ENCODE measurements at places on chromosomes 1 and 21.

DNA sequence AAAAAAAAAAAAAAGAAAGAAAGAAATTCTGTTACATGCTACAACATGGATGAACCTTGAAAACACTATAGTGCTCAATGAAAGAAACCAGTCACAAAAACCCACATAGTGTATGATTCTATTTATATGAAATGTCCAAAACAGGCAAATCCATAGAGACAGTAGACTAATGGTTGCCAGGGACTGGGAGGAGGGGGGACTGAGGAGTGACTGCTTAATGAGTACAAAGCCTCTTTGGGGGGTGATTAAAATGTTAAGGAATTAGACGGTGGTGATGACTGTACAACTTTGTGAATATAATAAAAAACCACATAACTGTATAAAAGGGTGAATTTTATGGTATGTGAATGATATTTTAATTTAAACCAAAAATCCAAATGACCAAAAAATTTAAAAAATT lies 116.0 kb upstream of the GUCA2B start:
- no peak for DNase-seq

DNA sequence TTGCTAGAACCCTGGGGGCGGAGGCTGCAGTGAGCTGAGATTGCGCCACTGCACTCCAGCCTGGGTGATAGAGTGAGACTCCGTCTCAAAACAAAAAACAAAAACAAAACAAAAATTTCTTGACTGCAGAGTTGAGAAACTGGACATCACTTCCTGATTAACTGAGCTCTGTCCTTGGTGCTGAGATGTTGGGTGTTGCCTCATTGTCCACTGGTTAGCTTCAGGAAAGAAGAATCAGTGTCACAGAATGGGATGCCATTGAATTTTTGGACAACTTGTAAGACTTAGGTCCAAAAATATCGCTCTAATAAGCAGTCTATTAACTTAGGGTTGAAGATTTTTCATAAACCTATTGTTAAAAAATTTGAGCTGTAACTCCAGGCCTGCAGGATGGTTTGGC lies 23.8 kb upstream of the KCNA10 start:
- peak; percentile 68 for DNase-seq

GRCh38 chr1:203465948-203466347 lies 9.7 kb upstream of the PRELP start:
- DNase-seq = peak; percentile 38

DNA sequence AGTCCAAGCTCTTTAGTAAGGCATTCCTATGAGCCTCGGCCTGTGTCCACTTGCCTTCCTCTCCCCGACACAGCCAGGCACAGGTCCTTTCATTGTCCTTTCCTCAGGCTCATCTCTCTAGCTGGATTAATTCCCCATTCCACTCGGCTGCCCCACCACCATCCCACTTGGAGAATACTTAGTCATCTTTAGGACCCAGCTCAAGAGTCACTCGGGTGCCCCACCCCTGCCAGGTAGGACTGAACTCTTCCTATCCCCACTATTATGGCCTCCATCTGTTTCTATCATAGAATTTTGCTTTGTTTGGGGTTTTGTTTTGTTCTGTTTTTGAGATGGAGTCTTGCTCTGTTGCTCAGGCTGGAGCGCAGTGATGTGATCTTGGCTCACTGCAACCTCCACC lies 45.9 kb upstream of the ATP2B4 start:
- no peak for DNase-seq

DNA sequence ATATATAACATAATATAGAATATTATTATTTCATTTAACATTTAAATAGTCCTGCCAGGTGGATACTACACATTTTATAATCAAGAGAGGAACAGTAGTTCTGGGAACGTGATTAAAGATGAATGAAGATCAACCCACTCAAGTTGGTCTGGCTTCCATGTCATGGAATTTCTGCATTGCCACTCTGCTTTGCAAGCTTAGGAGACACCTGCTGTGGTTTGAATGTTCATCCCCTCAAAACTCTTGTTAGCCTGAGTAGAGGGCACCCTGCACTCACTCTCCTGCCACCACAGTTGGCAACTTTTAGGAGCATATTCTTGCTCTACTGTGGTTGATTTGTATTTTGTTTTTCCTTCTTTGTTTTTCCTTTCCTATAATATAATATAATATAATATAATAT lies 153.2 kb downstream of the GLUL start:
- DNase-seq = no peak

DNA sequence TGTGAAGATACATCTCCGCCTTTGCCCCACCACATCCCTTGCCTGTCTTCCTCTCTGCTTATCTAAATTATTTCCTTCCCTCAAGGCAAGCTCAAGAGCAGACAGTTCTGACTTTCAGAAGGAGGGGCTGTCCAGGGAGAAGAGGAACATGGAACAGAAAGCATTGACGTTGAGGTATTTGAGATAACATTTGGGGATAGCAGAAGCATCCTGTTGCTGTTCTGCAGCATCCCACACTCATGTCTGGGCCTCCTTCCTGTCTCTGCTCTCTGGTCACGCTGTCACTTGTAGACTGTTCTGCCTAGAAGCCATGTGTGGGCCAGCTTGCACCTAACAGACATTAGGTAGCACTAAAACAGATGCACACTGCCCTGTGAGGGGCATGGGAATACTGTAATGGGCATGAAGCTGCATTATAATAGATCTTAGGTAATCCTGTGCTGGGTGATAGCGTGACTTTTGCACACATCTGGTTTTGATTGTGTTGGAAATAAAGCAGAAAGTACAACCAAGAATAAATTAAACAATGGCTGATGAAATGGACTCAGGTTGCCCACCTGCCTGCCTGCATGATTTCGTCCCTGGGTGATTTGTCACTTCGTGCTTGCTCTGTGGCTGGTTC lies 660 bp upstream of the RD3 start:
- no peak for DNase-seq

DNA sequence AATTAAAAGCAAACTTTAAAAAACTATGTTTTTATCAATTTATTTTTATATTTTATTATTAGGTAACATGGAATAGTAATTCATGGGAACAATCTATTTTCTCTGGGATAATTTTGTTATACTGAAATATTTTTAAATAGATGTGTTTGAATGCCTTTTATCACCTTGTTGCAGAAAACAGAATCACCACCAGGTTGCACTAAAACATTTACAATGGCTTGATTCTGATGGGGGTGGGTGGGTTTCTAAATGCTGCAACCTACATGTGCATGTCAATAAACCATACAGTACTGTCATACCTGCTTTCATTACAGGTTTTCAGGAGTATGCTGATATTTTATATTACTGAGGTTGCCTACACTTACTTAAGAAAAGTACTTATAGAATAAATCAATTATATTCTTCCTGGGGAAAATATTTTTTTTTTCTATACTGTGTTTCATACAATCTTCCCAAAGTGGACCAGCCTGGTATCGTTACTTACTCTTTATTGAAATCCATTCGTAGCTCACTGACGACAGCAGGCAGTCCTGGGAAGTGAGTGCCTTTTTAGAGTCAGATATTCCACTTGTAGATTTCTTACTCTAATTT lies 132.8 kb downstream of the PTPRC start:
- DNase-seq = peak; percentile 62

DNA sequence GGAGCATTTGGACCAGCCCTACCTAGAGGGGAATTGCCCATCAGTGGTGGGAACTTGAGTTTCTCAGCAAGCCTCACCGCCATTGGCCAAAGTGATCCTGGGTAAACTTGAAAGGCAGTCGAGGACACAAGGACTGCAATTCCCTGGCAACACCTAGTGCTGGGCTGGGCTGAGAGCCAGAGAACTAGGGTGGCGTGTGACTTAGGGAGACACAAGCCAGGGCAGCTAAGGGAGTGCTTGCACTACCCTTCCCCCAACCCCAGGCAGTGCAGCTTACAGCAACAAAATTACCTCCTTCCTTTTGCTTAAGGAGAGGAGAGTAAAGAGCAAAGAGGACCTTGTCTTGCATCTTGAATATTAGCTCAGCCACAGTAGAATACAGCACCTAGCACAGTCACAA lies 176.9 kb upstream of the PRMT6 start:
- DNase-seq = peak; percentile 8

- DNase-seq = peak; percentile 75
These were observed 4.8 kb upstream of the HEATR1 start for GRCh38 chr1:236608930-236609726.

DNA sequence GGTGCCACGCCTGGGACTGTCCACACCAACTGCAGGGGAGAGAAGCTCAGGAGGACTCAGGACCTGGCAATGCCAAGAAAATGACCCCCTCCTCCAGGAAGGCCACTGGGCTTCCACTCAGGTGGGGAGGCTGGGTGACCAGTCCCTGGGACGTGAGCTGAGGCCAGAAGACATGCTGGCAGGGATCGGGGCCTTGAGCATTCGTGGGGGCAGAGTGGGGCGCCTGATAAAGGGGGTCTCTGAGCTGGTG lies 15.3 kb upstream of the COL6A2 start:
- no peak for DNase-seq

- no peak for DNase-seq
These were observed 81.2 kb downstream of the TEX35 start for GRCh38 chr1:178594133-178594532.

GRCh38 chr1:19664453-19665185 lies at the start of gene HTR6:
HTR6 (plus strand) TSS chr1:19664875; CDS start chr1:19665754, 879 bp downstream.
- DNase-seq = peak; percentile 23

- DNase-seq = peak; percentile 39
These were observed 66.6 kb downstream of the IFI44 start for GRCh38 chr1:78716186-78716585.

- DNase-seq = no peak
These were observed 29.1 kb upstream of the JUN start for GRCh38 chr1:58812926-58813325.

GRCh38 chr1:203512848-203513584 lies 19.1 kb downstream of the OPTC start:
- peak; percentile 94 for DNase-seq

- DNase-seq = no peak
These were observed 24.9 kb downstream of the TMEM63A start for GRCh38 chr1:225857256-225857655.

- DNase-seq = no peak
These were observed 36.0 kb downstream of the EBNA1BP2 start for GRCh38 chr1:43135857-43136781.

DNA sequence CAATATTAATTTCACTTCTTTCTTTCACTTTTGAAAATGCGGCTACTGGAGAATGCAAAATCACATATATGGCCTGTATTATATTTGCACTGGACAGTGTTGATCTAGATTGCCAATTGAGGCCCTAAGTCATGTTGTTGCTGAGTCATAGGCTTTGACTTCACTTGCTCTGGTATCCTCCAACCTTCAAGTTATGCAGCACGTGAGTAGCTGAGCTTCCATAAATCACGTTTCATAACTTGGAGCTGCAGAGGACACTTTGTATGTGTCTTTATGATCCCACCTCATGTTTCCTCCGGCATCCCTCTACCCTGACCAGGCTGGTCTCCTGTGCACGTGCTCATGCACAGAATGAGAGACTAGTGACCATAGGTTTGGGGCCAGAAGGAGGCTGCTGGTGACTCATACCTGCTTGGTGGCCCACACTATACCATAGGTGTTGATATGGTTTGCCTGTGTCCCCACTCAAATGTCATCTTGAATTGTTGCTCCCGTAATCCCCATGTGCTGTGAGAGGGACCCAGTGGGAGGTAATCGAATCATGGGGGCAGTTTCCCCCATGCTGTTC lies 103.0 kb upstream of the TSPAN2 start:
- no peak for DNase-seq

DNA sequence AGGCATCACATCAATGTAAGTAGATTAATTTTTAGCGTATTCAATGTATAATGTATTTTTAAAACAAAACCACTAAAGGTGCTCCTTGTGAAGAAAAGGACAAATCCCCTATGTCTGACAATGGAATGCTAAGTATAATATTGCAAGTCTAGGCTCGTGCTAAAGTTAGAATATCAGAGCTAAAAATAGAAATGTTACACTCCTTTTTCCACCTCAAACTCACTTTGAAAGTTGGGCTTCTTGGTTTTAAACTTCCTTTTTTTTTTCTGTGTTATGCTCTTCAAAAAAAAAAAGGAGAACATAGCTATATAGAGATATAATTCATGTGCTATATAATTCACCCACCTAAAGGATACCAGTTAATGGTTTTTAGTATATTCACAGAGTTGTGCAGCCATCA lies 3.6 kb upstream of the SERBP1 start:
- DNase-seq = no peak

- DNase-seq = no peak
These were observed 97.4 kb downstream of the LACTBL1 start for GRCh38 chr1:22875241-22875640.

- no peak for DNase-seq
These were observed 63.6 kb downstream of the CLIC6 start for GRCh38 chr21:34732388-34732821.

DNA sequence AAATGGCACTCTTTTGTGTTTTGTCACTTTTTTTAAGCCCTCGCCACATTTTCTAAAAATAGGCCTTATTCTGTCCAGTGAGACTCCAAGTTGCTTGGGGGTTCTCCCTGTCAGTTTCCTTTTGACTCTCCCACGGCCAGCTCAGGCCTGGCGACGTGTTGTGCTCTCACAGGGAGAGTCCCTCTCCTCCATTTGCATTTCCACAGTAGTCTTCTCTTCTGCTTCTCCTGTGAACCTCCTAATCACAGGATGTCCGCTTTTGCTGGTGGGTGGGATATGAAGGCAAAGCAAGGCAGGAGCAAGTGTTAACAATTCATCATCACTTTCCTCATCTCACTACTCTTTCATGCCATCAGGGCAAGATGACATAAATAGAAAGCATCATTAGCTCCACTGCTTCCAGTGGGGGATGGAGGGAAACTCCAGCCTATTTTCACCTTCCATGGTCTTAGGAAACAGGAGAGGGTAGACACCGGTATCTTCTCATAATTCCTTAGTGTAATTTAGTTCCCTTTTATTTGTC lies 99.8 kb downstream of the INTS7 start:
- DNase-seq = no peak
